ENCODE measurements at places on chromosomes 11 and 22.
A peak's percentile ranks its signal among the peaks of the same experiment; 100 is the strongest.

GRCh38 chr11:88398372-88398771, 60.8 kb upstream of the CTSC start:
- DNase-seq, result no peak

- peak; percentile 11 for DNase-seq
Observed at GRCh38 chr11:79342686-79343085, 98.1 kb downstream of the TENM4 start.

DNA sequence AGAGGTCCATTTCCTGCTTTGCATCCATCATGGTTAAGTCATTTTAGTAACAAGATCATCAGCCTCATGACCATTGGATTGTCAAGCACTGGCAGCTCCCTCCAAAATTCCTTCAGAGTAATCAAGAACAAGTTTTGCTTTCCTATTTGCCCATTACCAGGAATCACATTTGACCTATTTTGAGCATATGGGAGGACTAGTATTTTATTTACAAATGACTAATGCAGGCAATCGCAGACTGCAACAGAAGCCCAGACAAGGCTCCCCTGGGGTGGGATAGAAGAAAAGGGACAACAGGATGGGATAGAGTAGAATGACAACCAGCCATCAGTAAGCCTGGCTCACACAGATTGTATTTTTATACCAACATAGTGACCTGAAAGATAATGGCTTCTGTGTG, 9.1 kb downstream of the MMP10 start:
- DNase-seq, result no peak

- DNase-seq, result no peak
Observed at GRCh38 chr11:80393210-80393609, 952.4 kb upstream of the TENM4 start.

GRCh38 chr11:3745161-3745560, 52.2 kb downstream of the NUP98 start:
- DNase-seq, result no peak

DNA sequence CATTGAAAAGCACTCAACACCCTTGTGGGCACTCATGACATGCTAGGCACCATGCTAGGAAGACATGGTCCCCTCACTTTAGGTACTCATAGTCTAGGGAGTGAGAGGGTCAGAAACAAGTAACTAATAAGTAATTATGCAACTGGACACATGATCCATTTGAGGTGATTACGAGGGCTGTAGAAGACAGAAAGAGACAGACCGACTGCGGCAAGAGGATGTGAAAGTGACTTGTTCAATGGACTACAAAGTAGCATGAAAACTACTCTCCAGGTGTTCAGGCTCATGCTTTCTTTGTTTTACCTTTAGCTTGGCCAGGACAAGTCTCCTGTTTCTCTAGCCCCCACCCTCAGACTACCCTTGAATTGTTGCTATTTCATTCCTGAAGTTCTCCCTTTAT, 310.8 kb upstream of the SORL1-AS1 start:
- no peak for DNase-seq

DNA sequence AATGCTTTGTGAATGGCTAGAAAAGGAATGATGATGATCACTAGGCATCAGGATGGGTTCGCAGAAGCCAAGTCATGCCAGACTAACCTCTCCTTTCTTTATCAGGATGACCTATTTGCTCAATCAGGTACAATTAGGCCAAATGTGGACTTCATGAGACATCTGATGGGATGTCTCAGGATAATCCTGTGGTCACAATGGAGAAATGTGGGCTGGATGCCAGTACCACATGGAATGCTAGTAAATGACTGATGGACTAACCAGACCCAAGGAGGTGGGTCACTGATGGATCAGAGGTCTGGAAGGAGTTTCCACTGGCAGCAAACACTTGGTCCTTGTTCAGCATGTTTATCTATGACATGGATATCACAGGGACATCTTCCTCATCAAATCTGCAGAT, 94.8 kb upstream of the PHOX2A start:
- no peak for DNase-seq

DNA sequence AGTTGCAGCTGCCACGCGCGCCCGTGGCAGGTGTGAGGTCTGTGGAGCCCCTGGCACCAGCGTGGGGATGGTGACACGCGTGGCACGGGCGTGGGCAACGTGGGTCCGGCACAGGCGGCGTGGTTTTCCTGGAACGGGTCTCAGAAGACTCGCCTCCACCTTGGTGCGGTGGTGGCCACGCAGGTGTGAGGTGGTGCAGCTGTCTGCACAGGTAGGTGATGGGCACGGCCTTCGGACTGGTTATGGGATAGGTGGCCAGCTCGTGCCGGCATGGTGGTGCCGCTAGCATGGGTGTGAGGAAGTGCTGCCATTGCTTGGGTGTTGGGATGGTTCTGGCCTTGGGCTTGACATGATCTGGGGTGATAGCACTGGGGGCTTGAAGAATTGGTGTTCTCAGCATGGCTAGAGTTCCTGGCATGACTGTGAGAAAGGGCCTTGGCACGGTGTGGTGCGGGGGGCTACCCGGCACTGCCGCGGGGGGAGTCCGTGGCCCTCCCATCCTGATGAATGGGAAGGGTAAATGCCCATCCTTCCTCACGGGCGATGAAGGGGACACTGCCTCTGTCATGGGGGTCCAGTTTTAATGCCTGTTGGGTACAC, 531 bp downstream of the DAGLA start:
- DNase-seq, result no peak

- no peak for DNase-seq
Observed at GRCh38 chr11:123434262-123434661, 4.2 kb downstream of the GRAMD1B start.

DNA sequence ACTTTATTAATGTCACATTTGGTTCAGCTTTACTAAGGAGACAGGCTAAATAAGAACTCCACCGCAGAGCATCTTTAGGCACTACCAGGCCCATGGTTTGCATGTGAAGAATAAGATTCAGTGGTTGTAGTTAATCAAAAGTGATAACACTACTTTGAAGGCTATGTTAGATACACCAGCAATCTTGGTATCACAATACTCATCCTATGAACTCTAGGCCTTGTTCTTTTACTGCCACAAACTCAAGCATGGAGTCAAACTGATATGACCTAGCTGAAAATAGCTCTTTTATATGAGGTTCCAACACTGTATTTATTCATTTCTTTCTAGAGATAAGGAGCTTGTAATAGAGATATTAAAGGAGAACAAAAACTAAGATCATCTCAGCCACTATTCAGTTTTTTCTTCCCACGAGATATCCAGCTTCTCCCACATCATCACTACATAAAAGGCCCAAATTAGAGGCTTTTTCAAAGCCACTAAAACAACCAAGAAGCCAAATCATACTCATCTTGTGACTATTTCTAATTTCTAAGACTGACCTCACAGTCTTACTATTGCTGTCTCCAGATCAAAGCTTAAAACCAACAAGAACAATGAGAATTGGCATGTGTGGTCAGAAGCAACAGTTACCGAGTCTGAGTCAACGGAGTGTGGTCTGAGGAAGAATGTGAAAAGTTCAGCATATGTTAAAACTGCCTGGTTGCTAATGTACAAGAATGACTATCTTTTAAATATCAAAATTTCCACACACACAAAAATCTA, 25.1 kb upstream of the GUCY1A2 start:
- DNase-seq, result no peak

- DNase-seq, result no peak
Observed at GRCh38 chr22:39433476-39434242, 23.2 kb upstream of the MGAT3 start.

DNA sequence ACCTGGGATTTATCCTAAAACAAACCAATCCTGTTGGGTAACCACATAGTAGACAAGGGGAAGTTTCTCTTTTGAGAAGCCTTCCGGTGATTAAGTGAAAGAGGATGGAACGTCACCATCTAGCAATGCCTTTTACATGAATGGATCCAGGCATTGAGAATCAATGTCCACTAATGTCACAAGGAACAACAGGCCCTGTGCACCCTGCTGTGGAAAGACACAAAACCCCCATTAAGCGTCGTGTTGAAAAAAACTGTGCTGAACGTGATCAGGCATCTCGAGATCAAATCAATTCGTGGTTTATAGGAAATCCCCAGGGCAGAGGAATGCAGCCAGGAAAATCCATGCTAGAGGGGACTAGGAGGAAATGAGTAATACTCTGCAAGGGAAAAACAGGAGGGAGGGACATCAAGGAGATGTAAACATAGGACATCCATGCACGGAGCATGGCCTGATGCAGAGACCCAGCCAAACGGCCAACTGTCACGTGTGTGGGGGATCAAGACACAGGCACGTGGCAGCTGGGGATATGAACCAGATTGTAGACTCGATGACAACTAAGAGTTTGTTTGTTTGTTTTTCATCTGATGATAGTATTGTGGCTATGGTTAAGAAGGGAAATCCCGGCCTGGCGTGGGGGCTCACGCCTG, 38.6 kb upstream of the CARS1 start:
- no peak for DNase-seq

GRCh38 chr11:67613960-67614715, 7.4 kb downstream of the NDUFV1 start:
- DNase-seq, result peak; percentile 20

DNA sequence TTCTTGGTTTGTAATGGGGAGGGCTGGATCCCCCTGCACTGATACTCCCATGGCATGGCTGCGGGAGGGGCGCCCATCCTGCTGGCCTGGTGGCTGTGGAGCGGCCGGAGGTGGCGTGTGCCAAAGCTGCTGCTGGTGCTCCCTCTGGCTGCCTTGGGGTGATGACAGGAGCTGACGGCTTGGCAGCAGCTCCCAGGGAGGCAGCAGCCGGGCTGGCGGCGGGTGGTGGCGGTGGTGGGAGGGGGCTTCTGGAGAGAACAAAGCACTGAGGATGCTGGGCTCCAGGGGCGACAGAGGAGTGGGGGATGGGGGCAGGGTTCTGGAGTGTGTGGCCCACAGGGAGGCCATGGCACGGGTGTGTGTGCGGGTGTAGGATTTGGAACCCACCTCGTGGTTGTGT, 11.4 kb upstream of the MPPED1 start:
- no peak for DNase-seq

- no peak for DNase-seq
Observed at GRCh38 chr11:30789270-30789669, 203.1 kb upstream of the MPPED2 start.

GRCh38 chr22:27772081-27772983, 29.2 kb downstream of the MN1 start:
- peak; percentile 20 for DNase-seq

DNA sequence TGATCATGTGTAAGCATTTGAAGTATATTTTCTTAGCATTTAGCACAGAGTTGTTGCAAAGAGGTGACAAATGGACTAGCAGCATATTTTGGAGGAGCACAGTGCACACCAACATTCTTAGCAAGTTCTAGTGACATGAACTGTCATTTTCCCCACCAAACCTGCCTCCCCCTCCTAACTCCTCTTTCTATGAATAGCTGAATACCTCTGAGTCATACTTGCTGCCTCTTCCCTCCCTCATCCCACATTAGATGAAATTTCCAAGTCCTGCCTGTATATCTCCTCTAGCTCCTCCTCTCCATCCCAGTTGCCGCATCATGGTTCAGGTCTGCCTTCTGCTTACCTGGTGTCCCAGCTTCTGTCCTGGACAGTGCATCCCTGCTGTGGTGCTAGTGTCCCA, 7.2 kb downstream of the OSBP2 start:
- no peak for DNase-seq

DNA sequence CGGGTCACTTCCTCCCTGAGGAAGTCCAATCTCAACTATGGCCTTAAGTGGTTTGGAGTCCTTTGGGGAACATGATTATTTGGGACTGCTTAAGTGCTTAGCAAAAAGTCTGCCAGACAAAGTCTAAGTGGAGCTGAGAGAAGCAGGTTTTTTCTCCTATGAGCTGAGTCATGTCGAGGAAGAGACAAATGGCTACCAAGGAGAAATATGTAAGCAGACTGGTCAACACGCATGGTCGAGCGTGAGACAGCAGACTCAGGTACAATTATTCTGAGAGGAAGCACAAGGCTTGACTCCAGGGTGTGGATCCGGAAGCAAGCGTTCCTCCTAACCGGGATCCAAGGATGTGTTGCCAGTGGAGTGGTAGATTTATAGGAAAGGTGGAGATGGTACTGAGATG, 30.6 kb downstream of the UBASH3B start:
- DNase-seq, result no peak

DNA sequence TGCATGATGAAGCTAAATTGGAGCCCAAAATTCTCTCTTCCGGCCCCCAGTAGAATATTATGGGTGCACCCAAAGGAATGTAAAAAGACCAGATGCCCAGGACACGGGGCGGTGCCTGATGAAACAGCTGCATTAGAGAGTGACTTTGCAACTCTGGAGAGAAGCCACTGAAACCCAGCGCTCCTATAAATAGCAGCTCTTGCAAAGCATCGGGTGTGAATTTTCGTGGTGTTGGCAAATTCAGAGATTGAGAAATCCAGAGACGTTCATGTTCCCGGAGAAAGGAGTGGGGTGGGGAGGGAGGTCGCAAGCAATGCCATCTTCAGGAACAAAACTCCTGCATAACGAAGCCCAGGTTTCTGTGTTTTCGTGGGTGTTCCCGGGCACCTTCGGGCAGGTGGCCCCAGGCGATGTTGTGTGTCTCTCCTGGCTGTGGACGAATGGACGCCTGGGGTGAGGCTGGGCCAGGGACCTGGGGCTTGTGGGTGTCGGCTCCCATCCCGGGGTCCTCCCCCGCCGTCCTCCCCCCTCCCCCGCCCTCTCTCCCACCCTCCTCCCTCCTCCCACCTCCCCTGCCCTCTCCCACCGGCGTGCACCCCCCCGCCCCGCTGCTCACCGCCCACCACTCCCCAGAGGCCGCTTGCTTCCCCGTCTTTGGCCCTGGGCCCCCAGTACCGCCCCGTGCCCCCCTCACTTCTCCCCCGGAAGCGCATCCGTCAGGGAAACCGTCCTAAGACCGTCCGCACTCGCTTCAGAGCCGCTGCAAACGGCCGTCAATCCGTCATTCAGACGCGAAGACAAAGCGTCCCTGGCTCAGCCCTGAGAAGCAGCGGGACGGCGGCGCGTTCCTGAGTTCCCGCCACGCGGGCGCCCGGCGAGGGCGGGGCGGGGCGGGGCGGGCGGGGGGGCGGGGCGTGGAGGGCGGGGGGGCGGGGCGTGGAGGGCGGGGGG, 26.7 kb upstream of the TOLLIP start:
- peak; percentile 57 for DNase-seq

- DNase-seq, result no peak
Observed at GRCh38 chr22:17906978-17907747, 117.2 kb downstream of the MICAL3 start.

- DNase-seq, result no peak
Observed at GRCh38 chr22:47157093-47157420, 394.6 kb downstream of the TBC1D22A start.

Data from NCI-H2081 (cell line).